ENCODE measurements at places on chromosomes 3 and 15. TPM values are rescaled to one million over a fixed set of nuclear protein-coding genes. Genes with fewer than 3 reads are reported as not detected.

DNA sequence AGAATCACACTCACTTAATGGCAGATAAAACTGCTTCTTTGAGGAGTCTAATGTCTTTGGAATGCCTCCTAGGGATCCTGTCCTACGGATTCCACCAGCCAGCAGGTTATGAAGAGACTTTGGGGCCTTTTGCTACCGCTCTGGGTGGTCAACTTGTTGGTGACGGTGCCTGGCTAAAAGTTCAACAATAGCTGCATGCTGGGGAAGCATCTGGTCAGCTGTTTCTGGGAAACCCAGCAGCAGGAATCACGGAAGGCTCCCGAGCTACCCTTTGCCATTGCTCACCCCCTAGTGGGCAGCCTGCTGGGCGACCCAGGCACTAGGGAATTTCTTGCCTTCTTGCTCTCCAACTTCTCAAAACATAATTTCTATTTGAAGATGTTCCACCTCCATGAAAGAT lies 263.3 kb downstream of the NEK10 start:
- no peak for DNase-seq

- no peak for DNase-seq
Observed at GRCh38 chr3:42498791-42499477, 3.5 kb upstream of the VIPR1 start.

DNA sequence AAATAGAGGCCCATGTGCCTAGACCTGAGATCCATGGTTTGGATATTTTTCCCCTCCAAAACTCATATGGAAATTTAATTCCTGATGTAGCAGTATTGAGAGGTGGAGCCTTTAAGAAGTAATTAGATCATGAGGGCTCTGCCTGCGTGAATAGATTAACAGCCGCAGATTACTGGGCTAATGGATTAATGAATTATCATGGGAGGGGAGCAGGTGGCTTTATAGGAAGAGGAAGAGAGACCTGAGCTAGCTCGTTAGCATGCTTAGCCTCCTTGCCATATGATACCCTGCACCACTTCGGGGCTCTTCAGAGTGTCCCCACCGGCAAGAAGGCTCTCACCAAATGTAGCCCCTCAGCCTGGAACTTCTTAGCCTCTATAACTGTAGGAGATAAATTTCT lies 15.8 kb downstream of the ARHGEF26 start:
- no peak for DNase-seq

Gene INTS14
- polyA plus RNA-seq, result 39.5 TPM

Gene DUOXA2
- polyA plus RNA-seq, result not detected

DNA sequence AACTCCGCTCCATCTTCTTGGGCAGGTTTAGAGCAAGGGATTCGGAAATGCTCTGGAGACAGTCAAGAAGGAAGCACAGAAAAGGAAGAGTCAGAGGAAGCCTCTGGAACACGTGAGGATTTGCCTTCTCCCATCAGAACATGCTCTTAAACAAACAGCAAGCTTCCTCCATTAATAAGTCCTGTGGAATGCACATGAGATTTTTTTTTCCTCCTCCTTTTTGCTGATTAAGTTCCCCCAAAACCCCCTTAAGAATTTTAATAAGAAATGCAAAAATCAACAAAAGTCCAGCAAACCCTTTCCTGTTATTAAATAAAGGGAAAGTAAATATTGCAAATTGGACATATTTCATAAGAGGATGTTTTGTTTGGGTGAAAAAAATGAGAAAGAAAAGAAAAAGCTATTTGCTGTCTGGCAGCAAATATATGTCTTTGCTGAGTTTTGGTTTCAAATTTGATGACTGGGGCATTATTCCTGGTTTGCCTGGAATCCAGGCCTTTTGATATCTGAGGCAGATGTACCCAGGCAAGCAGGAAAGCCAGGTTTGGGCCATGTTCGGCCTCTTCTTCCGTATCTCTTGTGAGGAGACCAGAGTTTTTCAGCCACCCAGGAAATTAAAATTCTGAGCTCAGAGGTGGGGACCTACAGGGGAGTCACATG lies 7.9 kb upstream of the TSEN2 start:
- DNase-seq, result peak; percentile 77

DNA sequence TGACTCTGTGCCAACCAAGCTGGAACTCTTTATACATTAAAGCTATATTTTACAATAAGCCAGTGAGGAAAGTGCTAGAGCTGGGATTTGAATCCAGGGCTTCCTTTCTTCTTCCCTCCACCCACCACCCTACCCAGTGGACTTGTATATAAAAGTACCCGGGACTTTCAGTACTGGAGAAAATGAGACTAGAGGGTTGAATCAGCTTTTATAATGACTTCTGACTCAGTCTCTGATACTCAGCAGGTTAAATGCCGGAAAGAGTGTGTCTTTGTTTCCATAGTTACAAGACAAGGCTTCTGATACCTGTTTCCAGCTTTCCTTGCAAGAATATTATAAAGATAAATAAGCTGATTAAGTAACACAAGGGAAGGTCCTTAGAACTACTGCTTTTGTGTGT lies 80.9 kb downstream of the FRMD4B start:
- no peak for DNase-seq

DNA sequence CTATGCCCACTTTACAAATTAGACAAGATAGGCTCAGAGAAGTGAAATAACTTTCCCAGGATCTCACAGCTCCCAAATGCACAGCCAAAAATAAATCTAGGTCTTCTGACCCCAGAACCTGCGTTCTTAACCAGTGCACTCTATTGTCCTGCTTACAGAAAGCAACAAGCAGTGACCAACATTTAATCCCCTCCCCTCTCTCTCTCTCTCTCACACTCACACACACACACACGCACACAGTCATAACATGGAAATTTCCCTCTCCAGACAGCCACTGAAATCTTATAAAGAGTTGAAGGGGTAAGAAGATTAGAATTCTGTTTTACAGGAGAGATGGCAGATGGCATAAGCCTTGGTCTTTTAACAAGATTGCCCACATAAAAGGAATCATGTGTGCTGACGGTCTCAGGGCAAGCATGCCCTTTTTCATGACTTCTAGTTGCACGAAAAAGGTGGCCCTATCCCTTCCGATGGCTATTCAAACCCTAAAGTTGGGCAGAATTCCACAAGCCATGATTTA lies 29.4 kb downstream of the EOGT start:
- DNase-seq, result no peak

Gene MYRIP
- not detected for polyA plus RNA-seq

Gene TMCO5A
- not detected for polyA plus RNA-seq

DNA sequence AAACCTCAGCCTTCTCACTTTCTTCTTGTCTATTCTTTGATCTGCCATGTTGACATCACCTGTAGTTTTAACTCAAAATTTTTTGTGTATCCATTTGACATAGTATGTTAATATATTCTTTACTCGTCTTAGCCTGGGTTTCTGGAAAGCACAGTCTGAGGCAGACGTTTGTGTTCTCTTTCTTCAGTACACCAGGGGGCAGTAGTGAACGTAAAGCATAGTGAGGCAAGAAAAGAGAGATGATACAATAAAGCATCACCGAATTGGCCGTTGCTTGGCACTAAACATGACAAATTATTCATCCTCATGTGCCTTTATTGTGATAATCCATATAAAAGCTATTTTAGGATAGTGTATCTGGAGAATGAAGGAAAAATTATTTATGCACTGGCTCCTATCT lies 141.0 kb upstream of the MYRIP start:
- peak; percentile 38 for DNase-seq

Gene SMAD6
- polyA plus RNA-seq, result 13.6 TPM

- DNase-seq, result peak; percentile 89
Observed at GRCh38 chr3:63624941-63625560, 27.4 kb upstream of the SNTN start.

GRCh38 chr3:17910922-17911321 lies 168.5 kb upstream of the TBC1D5 start:
- DNase-seq, result no peak

DNA sequence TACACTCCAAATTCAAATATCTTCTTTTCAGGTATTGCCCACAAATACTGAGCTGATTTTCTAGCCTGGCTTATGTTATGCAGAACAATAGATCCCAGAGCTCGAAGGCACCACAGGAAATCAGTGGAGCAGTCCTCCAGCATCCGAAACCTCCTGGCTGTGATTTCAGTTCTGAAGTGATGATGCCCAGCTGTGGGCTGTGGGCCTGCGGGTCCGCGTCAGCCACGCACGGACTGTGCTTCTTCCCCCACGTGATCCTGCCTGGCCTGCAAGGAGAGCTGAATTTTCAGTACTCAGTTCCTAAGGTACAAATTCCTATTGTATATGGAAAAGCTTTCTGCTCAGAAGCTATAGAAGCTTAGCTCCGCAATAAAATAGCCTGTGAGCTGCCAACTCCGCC lies 96.2 kb downstream of the OCA2 start:
- DNase-seq, result no peak

DNA sequence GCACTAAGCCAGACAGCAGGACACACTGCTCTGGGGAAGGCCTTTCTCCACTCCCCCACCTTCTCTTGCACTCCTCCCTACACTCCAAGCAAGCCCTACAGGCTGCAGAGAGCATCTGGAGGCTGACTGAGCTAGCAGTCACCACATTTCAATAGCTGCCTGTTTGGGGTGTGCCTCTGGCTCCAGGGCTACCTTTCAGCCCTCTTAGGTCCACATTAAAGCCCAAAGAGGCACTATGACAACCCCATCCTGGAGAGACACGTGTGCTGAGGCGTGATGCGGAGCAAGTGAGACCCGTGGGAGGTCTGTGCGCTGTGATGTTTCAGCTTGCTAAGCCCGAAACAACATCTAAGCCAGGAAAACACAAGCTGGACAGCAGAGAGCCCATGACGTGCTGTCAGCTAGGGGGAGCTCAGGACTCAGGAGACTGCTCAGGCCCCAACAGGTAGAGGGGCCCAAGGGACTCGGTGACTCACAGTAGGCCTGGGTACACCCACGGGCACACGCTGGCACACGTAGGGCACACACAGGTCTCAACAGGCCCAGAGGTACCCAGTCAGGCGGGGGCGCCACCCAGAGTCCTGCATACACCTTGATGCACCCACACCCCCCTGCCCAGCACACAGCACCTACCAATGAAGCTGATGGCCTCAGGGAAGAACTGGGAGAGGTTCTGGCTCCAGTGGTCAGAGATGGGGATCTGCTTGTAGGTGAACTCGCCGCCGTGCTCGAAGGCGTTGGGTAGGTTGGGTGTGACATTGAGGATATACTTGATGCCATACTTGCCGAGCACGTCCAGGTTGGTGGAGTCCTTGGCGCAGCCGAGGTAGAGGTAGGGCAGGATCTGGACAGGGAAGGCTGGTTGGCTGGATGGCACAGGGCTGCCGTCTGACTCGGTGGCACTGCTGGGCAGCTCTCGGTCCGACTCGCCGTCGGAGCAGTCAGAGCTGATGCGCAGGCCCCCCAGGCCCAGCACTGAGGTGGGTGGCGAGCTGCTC lies 2.8 kb downstream of the DUSP7 start:
- DNase-seq, result peak; percentile 29

Gene GOLGA6L10
- polyA plus RNA-seq, result 0.79 TPM

DNA sequence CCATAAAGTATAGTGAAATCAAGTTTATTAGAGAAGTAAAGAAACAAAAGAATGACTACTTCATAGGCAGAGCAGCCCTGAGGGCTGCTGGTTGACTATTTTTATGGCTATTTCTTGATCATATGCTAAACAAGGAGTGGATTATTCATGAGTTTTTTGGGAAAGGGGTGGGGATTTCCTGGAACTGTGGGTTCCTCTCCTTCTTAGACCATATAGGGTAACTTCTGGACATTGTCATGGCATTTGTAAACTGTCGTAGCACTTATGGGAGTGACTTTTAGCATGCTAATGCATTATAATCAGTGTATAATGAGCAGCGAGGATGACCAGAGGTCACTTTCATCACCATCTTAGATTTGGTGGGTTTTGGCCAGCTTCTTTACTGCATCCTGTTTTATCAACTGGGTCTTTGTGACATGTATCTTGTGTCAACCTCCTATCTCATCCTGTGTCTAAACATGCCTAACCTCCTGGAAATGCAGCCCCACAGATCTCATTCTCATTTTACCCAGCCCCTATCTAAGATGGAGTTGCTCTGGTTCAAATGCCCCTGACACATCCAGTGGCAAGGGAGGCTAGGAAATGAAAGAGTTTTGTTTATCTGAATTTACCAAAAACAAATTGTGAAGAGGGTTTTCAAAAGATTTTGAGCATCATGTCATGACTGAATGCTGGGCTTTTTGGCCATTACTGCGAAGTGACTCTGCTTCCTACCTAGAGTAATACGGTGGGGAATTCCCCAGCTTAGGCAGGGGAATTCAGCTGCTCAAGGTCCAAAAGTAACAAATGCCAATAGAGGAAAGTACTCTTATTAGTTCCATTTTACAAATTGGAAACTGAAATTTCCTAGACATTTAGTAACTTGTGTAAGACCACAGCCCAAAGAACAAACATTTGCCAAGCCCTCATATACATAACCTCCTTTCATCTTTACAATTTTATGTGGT lies 6.2 kb upstream of the SPSB4 start:
- DNase-seq, result no peak

GRCh38 chr15:41594801-41595746 lies 36.1 kb downstream of the TYRO3 start:
- DNase-seq, result no peak

DNA sequence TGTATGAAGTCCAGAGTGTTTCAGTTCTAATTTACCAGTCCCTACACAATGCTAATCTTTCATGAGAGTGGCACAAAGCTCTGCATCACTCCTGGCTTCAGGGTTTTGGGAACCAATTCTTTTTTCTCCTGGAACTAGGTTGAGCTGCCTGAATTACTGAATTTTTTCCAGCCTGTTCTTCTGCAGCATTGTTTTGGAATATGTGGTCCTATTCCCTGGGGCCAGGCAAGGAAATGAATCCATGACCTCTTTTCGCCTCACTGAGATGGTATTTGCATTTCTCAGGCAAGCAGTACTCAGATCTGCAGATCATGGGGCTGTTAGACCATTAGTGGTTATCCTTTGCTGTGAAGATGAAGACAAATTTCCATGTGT lies 25.6 kb upstream of the GPR171 start:
- DNase-seq, result peak; percentile 86

Gene GNAT1
- polyA plus RNA-seq, result not detected

Gene THPO
- not detected for polyA plus RNA-seq

DNA sequence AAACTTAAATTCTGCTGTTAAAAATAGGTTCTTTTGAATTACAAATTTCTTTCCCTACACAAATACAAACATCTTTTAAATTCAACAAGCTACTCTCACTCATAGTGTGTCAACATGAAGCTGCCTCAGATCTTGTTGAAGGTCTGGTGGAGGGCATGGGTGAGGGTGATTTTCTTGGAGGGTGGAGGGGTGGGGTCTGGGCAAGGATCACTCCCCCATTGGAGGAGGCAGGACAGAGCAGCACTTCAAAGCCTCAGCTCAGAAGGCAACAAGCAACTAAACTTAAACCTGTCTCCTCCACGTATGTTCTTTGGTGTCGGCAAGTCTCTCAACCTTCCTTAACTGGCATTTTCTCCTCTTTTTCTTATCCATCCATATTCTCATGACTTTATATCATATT lies 730.9 kb downstream of the NR2F2 start:
- DNase-seq, result no peak

GRCh38 chr3:154111365-154111935 lies 9.7 kb upstream of the ARHGEF26 start:
- DNase-seq, result no peak

Gene PLCB2
- 0.87 TPM for polyA plus RNA-seq

- no peak for DNase-seq
Observed at GRCh38 chr3:64578062-64578770, 109.6 kb downstream of the ADAMTS9 start.

Gene IL12A
- polyA plus RNA-seq, result 2.9 TPM

GRCh38 chr3:117856354-117856753 lies 1146.8 kb downstream of the TUSC7 start:
- DNase-seq, result no peak

Gene PPARG
- 11.5 TPM for polyA plus RNA-seq

Measured in IMR-90 (cell line).